ENCODE measurements at places on chromosomes 16 and 17. TPM values are rescaled to one million over a fixed set of nuclear protein-coding genes. Genes with fewer than 3 reads are reported as not detected.

The ACSM2A gene
- 0.14 TPM for total RNA-seq

The RND2 gene
- total RNA-seq: 0.13 TPM

The TBC1D3I gene
- 0.13 TPM for total RNA-seq

The CDRT15L2 gene
- not detected for total RNA-seq

The KRTAP4-5 gene
- total RNA-seq: not detected

The STX4 gene
- total RNA-seq: 63.8 TPM

The RNF222 gene
- 0.11 TPM for total RNA-seq

The NSF gene
- total RNA-seq: 25.2 TPM

The NFE2L1 gene
- total RNA-seq: 93.1 TPM

The SMIM36 gene
- not detected for total RNA-seq

The HSPB9 gene
- total RNA-seq: 0.10 TPM

The LITAF gene
- 103 TPM for total RNA-seq

The ABCC3 gene
- total RNA-seq: 0.49 TPM

The TOM1L1 gene
- 0.45 TPM for total RNA-seq

The TMEM238L gene
- not detected for total RNA-seq

The CHST6 gene
- total RNA-seq: not detected

The GPR179 gene
- 0.03 TPM for total RNA-seq

The LYRM1 gene
- 16.0 TPM for total RNA-seq

The ZKSCAN2 gene
- 5.7 TPM for total RNA-seq

The ZNF423 gene
- total RNA-seq: not detected

The CDH11 gene
- total RNA-seq: 0.35 TPM

Measured in activated T-cell treated with anti-CD3 and anti-CD28 coated beads, Interleukin-2, amount 50 U/mL, for 4 hours (primary cell).